Activated CD4-positive, CD25-positive, alpha-beta regulatory T cell treated with anti-CD3 and anti-CD28 coated beads, Interleukin-2, amount 50 U/mL, for 24 hours (primary cell): ENCODE measurements at places on chromosomes 11 and 22.
A peak's percentile ranks its signal among the peaks of the same experiment; 100 is the strongest.

DNA sequence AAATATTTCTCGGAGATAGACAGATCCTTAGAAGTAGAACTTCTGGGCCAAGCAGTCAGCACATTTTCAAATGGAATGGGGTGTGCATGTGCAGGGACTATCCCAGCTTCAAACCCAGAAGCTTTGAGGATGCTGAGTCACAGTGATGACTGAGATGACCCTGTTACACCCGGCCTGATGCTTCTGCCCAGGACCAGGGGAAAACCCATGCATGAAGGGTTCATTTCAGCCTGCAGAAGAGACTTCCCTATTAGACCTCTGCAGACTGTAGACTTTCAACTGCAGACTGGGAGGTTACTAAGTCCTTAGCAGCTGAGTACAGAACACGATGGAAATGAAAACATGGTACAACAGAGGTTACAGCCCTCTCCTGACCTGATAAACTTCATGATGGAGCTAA, 3.6 kb upstream of the OR2AT4 start:
- peak; percentile 91 for ATAC-seq

GRCh38 chr11:469684-470560, 19.8 kb downstream of the PTDSS2 start:
- no peak for ATAC-seq

DNA sequence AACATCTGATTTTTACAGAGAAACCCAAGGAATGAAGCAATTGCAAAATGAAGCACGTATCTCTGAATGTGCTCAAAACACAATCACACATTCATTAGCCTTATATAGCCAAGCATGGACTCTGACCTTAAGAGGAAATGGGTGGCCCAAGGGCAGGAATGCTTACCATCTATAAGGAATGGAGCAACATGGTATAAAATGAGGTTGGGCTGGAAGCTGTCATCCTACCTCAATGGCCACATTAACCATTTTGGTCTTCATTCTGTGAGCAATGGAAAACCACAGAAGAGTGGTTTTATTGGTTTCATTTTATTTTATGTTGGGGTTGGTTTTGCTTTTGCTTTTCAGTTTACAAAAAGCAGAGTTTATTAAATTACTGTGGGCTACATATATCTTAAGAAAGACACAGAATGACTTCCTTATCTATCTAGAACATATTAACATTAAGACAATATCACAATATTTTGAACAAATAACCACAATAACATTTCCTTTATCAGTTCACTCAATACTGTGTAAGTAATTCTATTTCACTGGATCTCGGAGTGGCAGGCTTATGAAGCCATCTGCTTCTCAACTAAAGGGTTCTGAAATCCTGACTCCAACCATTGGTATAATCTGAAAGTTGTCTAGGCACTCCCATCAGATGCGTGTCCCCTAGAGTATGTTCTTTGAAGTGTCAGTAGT, 10.8 kb upstream of the MS4A13 start:
- peak; percentile 61 for ATAC-seq

DNA sequence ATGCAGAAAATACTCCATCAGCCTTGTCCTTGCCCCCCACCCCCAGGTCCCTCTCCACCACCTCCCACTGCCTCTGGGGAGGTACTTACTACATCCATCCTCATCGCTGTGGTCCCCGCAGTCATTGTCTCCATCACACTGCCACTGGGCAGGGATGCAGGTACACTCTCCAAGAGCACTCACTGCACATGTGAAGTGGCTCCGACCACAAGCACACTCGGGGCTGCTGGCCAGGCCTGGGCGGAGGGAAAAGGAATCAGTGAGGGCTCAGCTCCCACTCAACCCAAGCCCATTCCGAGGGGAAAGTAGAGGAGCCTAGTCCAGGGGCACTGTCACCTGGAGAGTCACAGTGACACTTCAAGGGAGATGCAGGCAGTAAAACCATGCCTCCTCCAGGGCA, 15.7 kb downstream of the LRP4 start:
- no peak for ATAC-seq

DNA sequence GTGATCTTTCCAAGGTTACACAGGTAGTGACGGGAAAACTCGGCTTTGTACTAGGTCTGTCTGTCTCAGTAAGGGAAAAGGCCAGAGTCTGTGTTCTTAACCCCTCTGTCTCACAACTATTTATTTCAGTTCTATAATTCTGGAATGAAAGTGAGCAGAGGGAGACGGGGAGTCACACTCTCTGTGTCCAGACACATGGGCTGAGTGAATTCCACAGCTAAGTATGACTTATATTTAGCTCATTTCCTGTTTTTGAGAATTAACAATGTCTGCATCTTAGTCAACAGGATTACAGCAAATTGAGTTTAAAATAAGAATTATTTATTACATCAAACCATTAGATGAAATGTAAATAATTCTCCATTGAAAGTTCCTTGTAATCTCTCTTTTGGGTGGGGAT, 62.5 kb upstream of the OR4B1 start:
- ATAC-seq = no peak

GRCh38 chr11:130911306-130911705, 5.0 kb downstream of the SNX19 start:
- ATAC-seq = no peak

DNA sequence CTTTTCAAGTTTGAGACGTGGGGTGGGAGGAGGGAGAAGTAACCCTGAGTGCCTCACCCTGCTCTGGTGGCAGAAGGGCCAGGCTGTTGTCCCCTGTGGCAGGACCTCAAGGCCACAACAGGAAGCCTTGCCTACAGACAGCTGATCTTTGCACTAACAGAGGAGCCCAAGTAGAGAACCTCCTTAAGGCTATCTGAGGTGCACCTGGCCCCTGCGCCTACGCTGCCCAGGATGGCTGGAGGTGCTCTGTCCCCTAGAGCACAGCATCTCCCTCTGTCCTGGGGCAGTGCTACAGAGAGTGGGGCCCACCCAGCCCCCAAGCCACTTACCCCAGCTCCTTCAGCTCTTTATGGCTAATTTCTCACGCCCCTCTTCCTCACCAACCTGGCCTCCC, 27.0 kb downstream of the MYO7A start:
- no peak for ATAC-seq

DNA sequence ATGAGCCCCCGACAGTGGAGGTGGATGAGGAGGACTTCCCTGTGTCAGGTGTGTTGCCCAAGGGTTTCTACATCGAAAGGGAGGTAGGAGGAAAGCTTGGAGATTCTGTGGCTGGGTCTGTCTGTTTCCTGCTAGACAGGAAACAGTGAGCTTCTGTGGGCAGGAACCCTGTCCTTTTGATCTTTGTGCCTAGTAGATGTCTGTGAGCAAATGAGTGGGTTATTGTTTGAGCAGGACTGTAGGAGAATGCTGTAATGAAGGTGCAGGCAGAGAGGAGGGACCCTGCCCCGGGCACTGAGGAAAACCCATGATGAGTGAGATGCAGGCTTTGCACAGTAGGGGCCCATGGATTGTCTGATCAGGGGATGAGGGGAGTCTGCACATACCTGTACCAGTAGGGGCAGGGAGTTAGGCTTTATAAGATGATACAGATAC, 14.0 kb downstream of the USP35 start:
- ATAC-seq = peak; percentile 76

DNA sequence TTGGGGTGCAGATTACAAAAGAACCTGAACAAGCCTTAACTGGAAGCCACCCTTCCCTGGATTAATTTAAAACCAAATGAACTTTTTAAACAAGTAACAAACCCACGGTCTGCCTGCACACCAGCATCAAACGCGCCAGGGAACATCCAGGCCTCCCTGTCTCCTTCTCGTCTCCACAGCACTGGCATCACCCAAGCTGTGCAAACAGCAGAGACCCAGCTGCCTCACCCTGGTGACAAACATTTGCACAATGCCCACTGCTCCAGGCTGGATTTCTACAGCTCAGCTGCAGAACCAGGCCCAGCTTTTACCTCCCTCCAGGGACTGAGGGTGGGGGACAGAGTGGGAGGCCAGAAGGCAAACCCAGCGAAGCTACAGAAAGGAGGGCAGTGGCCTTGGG, 7.0 kb downstream of the RPL3 start:
- ATAC-seq = no peak

DNA sequence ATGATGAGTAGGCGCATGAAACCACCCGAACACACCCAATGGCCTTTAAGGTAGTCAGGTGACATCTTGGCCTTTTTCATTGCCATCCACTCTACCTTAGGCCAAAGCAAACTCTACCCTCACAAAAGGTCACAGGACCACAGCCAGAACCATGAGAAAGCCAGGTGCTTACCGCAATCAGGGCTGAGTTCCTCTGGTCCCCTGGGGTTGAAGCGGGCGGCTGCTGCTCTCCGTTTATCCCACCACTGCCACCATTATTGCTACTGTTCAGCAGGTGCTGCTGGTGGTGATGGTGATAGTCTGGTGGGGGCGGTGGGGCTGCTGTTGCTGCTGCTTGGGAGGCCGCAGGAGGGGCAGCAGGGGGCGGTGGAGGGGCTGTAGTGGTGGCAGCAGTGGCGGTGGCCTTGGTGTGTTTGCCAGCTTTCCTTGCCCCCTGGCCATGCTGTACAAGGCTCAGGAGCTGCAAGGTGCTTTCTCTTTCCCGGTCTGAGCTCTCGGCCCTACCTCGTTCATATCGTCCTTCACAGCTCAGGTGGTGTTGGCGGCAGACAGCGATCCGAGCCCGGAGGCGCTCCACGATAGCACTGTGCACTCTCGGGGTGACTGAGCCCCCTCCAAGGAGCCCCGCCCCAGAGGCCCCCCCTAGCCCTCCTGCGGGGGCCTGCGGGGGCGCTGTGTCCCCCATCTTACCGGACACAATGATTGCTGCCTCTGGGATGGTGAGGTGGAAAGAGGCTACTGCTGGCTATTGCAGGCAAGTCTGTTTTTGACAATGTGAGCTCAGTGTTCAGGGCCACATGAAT, 1.6 kb downstream of the MAML2 start:
- peak; percentile 48 for ATAC-seq

DNA sequence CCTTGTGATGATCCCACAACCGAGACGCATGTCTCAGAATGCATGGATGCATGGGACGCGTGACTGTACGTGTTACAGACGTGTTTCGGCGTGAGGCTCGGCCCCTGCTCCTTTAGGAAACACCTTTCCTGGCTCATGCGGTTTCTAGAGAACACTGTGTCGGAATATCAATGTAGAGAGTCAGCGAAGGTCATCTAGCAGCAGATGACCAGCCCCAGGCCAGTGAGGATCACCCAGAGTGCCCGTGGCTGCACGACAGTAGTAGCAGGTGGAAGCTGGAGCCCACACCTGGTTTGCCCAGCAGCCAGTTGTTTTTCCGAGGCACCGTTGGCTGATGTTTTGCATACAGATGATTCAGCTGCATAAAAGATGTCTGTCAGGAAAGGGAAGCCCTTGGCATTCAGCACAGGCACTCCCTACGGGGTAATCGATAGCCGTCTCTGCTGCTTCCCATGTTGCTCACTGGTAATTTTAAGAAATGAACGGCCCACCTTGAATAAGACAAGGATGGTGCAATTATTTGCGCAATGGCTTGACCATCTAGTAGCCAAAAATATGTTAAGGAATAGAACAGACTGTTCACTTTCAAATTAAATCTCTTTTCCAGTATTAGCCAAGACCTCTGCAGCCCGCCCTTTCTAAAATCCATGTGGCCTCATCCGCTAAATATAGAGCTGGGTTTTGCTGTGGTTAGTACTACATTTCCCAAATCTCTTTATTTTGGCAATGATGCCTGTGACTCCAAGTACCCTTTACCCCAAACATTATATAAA, 1.1 kb upstream of the CLTCL1 start:
- ATAC-seq = no peak

DNA sequence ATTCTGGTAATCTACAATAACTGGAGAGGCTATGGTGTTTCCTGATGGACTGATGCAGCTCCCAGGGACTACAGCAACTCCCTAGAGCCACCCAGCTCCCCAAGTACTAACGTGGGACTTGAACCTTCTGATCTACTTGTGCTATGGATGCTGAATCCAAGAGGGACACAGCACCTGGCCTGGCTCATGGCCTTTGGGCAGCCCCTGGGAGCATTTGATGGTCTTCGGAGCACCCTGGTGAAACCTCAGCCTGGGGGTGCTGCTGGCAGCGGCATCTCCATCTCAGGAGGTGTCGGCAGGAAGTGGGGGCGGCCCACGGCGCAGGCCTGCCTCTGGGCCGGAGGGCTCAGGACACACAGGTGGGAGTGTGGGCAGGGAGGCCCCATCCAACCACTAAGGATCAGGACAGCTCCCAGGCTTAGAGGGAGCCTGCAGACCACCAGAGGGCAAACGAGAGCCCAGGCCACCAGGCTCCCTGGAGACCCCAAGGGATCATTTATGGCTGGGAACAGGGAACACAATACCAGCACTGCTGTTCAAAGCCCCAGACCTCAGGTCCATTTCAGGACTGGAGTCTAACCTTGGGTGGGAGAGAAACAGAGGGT, 8.7 kb downstream of the EHD1 start:
- no peak for ATAC-seq

DNA sequence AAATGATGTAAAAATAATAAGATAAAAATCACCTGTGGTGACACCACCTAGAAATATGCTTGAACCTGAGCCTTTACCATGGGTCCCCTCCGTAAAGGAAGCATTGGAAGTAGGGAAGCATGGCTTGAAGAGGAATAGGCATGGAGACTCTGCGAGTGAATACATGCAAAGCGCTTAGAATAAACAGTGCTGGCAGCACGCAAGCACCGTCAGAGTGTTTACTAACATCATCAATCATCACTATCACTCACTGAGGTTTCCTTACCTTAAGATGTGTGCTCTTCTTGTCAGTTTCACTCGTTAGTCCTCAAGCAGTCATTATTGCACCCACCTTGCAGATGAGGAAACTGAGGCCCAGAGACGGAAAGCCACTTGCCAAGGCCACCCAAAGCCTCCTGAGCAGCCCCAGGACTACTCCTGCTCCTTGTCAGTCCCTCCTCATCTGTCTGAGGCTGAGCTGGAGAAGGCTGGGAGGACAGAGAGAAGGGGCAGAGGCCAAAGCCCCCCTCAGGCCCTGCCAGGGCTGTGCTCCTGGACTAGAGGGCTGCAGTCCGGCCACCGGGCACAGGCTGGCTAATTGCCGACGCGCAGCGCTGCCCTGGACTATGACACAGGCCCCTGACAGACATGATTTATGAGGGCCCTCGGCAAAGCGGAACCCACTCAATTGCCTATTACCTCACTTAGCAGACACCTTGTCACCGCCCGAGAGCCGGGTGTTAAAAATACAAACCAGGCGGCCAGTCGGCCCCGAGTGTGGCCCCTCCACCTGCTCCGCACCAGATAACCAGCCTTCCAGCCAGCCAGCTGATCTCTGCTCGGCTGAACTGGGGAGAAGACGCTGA, 168.9 kb downstream of the MN1 start:
- ATAC-seq = no peak

- ATAC-seq = no peak
Observed at GRCh38 chr22:50656122-50657070, 16.2 kb upstream of the SHANK3 start.

GRCh38 chr11:117796872-117797529, at the start of gene DSCAML1:
DSCAML1 (minus strand) TSS chr11:117797216; CDS start chr11:117797079, 137 bp downstream.
- ATAC-seq = peak; percentile 85

DNA sequence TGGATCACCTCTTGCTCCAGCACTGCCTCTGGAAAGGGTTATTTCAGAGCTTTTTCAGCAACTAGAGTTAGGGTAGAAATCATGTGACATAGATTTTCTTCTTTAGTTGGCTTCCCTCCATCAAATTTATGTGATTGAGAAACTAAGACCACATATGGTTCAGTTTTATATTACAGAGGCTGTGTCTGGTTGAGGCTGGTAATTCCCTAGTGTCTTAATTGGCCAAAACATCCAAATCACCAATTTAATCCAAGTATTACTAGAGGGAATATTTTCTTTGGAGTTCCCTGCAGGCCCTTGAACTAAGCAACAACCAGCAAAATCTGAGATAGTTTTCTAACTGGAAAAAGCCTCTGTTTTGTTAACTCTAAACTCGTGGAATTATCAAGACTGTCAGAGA, 136.3 kb downstream of the ARHGAP42 start:
- ATAC-seq = no peak

GRCh38 chr11:102591160-102591718, 33.9 kb downstream of the MMP20 start:
- ATAC-seq = no peak
